ENCODE measurements at places on chromosomes 3 and 15. TPM values are rescaled to one million over a fixed set of nuclear protein-coding genes. Genes with fewer than 3 reads are reported as not detected.

RAB6B gene
- polyA plus RNA-seq, result 1.8 TPM

ERICH6 gene
- not detected for polyA plus RNA-seq

AADAC gene
- polyA plus RNA-seq, result 4.4 TPM

ACKR2 gene
- 1.1 TPM for polyA plus RNA-seq

CCNB2 gene
- polyA plus RNA-seq, result 2.4 TPM

TRH gene
- polyA plus RNA-seq, result 0.22 TPM

DNAJA4 gene
- 25.1 TPM for polyA plus RNA-seq

MORC1 gene
- not detected for polyA plus RNA-seq

HRG gene
- polyA plus RNA-seq, result not detected

TNFAIP8L3 gene
- polyA plus RNA-seq, result 3.7 TPM

All from lung (tissue), 17 donors.